ENCODE measurements at places on chromosomes 13 and 19.

DNA sequence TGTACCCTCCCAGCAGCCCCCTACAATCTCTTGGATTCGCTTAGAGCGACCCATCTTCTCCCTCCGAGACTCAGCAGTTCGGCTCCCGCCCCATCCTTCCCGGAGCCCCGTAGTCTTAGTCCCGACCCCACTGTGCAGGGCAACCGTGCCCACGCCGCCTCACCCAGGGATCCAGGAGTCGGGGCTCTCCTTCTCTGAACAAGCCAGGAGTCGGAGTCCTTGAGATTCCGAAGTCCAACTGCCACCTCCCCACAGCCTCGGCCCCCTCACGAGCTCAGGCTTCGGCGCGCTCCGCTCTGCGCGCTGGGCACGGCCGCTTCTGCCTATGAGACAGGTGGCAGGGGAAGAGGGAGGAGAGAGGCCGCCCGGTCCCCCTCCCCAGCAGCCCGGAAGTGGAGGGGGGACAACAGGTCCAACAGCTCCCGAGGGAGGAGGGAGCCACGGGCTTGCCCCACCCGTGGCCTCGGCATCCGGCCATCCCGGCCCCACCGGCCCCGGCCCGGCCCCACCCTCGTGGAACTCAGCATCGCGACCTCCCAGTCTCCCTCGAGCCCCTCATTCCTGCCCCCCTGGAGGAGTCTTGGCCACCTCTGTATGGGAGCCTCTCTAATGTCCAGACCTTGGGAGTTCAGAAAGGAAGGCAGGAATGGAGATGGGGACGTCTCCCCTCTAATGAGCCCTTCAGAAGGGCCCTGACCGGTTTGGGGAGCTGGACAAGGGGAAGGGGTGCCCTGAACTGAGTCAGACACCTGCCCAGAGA is at the start of gene PHLDB3:
PHLDB3 (minus strand) TSS at position 321 of the 760 bp plus-strand sequence. CDS start 628 bp downstream, outside the sequence.
- DNase-seq: peak; percentile 12

GRCh38 chr13:85586422-85586831 is 212.8 kb downstream of the SLITRK6 start:
- no peak for DNase-seq

DNA sequence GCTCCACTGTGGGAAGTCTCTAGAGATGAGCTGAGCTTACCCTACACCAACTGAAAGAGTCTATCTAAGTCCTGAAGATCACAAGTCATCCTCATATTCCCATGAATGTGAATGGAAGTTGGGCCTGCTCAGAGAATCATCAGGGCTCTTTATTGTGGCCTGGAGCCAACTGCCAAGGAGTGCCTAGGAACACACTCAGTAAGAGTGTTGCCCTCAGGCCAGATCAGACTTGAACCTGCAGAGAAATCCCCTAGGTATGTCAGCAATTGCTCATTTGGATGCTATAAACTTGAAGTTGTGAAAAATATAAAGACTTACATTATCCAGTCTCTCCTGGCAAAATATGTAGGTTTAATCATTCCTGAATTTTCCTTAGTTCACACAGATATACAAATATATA is 1070.2 kb downstream of the EFNB2 start:
- DNase-seq: no peak

DNA sequence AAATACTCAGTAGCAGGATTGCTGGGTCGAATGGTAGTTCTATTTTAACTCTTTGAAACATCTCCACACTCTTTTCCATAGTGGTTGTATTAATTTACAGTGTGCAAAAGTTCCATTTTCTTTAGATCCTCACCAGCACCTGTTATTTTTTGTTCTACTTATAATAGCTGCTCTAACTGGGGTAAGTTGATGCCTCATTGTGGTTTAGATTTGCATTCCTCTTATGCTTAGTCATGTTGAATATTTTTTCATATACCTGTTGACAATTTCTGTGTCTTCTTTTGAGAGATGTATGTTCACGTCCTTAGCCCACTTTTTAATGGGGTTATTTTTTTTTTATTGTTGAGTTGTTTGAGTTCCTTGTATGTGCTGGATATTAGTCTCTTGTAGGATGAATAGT is 144.6 kb downstream of the NBEA start:
- DNase-seq: no peak

- no peak for DNase-seq
Measured at GRCh38 chr13:27147530-27148170, 24.0 kb downstream of the USP12 start.

- DNase-seq: no peak
Measured at GRCh38 chr19:32829345-32829896, 40.1 kb downstream of the SLC7A9 start.

DNA sequence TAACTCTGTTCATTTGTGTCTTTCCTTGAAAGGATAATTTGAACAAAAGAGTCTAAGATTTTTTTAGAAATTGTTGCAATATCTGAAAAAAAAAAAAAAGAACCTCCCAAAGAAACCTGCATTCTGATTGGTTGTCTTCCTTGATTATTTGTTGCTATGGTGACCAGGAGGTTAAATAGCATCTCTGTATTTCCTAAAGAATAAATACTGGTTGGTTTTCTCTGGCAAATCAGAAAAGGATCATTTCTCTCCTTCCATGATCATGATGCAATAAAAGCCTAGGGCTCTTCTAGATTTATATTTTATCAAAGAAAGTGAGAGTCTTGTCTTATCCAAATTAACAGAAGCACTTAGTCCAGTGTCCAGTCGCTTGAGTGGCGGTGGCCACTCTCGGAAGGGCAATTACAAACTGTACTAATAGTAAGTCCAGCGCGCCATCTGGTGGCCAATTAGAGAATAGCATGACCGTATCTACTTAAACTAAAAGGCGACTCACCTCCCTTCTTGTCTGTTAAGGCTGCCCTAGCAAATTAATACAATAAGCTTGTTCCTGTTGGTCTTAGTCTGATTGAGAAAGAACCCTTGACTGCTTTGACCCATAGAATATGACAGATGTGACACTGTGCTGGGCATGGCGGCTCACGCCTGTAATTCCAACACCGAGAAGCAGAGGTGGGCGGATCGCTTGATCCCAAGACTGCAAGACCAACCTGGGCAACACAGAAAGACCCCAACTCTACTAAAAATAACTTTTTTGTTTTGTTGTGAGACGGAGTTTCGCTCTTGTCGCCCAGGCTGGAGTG is 47.0 kb upstream of the PNMA8B start:
- DNase-seq: peak; percentile 86

DNA sequence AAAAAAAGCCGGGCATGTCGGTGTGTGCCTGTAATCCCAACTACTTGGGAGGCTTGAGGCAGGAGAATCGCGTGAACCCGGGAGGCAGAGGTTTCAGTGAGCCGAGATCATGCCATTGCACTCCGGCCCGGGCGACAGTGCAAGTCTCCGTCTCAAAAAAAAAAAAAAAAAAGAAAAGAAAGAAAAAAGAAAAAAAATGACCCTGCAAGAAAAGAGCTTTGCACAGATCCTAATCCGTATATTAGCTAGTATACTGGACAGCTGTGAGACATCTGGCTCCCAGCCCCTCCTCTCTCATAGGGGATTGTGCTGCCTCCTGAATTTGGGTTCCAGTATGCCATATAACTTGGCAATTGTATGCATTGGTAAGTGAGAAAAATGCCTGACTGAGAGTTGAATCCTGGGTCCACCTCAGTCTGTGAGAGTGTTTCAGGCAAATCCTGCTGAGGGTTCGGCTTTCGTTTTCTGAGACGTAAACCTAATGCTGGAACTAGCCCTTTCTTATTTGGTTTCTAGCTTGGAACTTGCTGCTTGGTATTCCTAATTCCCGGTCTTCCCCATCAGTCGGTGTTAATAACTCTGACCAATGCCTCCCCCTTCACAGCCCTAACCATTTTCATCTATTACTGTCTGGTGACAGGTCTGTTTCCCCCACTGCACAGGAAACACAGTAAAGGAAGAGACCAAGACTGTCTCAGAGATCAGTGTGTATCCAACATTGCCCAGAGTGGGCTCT is 1.3 kb upstream of the AKT2 start:
- DNase-seq: no peak

GRCh38 chr13:97027162-97027554 is 32.9 kb upstream of the OXGR1 start:
- no peak for DNase-seq

DNA sequence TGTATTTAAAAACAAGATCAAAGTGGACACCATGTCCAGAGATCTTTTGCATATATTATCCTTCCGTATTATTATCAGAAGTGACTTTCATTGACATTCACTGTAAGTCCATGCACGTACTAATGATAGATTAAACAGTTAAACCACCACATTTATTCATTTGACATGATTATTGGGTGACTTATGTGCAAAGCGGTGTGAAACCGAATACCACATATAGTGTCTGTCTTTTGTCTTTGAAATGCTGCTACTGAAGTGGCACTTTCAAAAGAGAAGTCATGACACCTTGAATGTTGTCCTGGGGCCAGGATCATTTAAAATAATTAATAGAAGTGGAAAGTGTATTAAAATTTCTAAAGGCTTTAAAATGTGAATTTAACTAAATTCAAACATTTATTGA is 100.1 kb downstream of the ERCC5 start:
- DNase-seq: no peak

DNA sequence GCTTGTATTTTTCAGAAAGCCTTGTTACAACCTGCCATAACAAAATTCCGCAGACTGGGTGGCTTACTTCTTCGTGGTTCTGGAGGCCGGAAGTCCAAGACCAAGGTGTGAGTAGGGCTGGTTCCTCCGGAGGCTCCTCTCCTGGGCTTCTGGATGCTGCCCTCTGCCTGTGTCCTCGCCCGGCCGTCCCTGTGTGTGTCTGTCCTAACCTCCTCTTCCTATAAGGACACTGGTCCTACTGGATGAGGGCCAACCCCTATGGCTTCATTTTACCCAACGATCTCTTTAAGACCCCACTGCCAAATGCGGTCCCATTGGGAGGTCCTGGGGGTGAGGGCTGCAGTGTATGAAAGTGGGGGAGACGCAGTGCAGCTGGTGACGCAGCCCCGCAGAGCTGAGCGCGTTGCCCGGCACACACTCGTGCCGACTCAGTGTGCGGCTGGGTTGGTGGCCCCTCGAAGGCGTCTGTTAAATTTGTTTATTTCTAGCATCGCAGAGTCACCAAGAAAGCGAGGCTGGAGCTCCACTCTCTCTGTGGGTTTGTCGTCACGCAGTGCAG is 116.7 kb downstream of the SOX1 start:
- no peak for DNase-seq

DNA sequence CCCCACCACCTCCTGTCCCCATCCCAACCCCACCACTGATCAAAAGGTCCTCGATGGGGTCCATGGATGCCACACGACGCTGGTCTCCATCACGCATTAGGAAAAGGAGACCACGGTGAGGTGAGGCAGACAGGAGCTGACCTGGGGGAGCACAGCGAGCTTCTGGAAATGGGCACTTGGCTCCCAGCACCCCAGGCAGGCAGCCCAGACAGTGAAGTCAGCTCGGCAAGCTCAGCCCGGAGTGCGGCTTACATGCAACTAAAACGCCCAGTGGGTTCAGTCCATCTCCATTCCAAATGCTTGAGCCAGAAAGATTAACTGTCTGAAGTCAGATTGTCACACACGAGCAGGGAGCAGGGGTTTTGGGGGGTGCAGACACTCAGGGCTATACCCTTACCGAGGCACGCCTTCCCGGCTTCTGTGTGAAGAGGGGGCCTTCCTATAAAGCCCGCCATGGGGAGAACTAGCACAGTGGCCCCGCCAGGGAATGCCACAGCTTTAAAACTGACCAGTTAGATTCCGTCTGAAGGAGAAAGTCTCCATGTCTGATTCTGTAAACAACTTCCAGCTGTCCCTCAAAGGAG is 79.4 kb downstream of the SPACA7 start:
- no peak for DNase-seq
